H9 (cell line): ENCODE measurements at places on chromosomes 1 and 21.

DNA sequence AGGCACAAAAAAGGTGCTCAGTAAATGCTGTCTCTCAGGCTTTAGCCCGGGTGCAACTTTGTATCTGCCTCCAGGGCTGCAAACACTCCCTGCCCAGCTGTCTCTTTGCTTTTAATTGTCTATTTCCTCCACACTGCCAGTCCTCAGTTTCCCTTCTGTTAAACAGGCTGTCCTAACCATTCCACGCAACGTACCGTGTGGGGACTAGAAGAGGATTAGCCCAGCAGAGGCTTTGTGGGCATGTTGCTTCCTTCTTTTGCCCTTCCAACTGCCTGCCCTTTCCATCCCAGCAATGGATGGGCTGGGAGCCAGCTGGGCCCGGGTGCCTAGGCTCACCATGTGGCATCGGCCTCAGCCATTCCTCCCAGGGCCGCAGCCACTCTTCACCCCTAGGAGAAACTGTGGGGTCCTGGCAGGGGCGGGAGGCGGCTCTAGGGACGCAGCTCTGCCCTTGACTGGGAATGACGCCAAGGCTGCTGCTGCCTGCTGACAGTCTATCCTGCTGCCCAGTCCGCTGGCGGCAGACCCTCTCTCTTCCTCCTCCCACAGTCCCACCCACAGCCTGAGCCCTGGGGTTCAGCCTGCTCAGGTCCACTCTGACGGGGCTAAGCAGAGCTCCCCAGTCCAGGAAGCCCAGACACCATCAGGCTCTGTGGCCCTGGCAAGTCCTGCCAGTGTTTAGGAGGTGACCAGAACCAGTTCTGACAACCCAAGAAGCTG lies 40.6 kb upstream of the LRP8 start:
- peak; percentile 24 for DNase-seq

- no peak for DNase-seq
These were observed 534 bp upstream of the WRAP73 start for GRCh38 chr1:3650248-3651025.

DNA sequence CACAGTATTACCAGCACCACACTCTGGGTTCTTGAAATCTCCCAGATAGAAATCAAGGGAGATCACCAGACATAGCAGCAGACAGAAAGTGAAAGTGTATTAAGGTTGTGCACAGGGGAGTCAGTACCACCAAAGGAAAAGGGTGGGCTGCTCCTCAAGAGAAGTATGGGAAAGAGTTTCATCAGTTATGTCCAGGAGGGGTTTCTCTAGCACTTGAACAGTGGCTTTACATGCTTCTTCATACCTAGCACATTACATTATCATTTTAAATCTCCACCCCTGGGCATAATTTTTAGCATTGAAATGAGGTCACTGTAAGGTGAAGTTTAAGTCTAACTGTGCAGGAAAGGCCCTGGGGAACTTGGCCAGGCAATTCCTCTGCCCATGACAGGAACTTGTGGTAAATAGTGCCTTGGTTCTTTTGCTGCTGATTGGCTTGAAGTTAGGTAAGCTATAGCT lies 601.0 kb downstream of the NUF2 start:
- DNase-seq = no peak

DNA sequence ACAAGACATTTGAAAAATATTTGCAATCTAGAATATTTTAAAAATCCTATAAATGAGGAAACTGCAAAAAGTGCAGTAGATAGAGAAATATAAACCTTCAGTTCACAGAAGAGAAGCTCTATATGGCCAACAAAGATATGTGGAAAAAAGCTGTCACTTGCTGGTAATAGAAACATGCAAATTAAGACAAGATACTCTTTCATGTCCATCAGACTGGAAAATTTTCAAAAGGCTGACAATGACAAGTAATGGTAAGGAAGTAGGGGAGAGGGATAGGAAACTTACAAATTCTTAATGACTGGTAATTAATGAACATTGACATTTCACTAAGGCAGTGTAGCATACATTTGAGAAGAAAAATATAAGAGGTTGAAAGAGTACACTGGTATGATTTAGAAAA lies 147.9 kb downstream of the MRPL39 start:
- DNase-seq = no peak

- DNase-seq = no peak
These were observed 2.9 kb downstream of the TATDN3 start for GRCh38 chr1:212794561-212795014.

- no peak for DNase-seq
These were observed 11.5 kb upstream of the ZNF362 start for GRCh38 chr1:33244809-33245186.

- DNase-seq = peak; percentile 49
These were observed 156.2 kb downstream of the PLA2G4A start for GRCh38 chr1:186984959-186985358.

DNA sequence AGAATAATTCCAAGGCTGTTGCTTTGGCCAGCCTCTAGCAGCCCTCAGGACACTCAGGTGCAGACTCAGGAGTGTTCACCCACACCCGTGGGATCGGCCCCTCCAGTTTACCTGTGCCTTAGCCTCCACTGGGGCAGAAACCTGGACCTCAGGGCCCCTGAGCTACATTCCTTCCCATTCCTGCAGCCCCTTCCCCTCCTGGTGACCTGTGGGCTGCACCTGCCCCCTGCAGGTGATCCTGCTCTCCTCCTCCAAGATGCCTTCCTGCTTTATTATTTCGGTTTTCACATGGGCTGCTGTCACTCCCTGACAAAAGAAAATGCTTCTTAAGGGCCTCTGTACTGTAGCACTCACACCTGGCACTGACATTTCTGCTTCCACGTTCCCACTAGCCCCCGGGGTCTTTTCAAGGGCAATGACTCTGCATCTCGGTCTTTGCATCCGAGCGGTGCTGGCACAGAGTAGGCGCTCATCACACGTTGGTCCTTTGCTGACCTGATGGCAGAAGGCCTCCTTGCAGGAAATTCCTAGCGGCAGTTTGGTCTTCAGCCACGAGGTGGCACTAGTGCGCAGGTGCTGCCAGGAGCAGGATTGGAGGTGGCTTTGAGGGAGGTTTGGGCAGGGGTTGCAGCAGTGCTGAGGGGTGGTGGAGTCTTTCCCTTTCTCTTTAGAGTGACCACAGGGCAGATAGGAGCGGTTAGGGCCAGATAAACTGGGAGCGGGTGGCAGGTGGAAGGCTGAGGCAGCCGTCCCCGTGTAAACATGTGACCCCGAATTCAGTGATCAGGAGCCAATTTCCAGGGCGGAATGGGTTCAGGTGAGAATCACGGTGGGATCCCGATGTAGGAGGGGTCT lies 25.3 kb upstream of the ETV3 start:
- DNase-seq = peak; percentile 96

DNA sequence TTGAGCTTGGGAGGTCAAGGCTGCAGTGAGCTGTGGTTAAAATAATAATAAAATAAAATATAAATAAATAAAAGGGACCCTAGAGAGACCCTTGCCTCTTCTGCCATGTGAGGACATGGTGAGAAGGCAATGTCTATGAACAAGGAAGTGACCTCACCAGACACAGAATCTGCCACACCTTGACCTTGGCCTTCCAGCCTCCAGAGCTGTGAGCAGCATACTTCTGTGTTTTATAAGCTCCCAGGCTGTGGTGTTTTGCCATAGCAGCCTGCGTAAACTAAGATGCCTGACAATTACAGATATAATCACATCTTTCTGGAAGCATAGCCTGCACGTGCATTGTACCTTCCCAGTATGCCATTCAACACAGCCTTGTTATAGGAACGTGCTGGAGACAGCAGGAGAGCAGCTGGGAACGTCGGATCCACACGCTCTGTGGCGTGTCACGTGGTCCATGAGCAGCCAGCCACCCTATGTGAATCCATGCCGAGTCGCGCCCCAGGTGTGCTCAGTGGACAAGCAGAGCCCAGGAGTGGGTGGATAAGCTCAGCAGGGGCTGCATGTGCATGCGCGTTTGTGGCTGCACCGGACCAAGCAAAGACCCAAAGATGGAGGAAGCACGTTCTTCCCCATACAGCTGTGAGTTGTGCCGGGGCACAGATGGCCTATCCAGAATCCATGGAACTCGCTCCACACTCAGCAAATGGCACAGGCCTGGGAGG lies 17.8 kb downstream of the WNT9A start:
- DNase-seq = no peak

- DNase-seq = no peak
These were observed 294.8 kb downstream of the PCP4 start for GRCh38 chr21:40162075-40162474.
